ENCODE measurements at places on chromosomes 12 and 14. TPM values are rescaled to one million over a fixed set of nuclear protein-coding genes. Genes with fewer than 3 reads are reported as not detected.

DNA sequence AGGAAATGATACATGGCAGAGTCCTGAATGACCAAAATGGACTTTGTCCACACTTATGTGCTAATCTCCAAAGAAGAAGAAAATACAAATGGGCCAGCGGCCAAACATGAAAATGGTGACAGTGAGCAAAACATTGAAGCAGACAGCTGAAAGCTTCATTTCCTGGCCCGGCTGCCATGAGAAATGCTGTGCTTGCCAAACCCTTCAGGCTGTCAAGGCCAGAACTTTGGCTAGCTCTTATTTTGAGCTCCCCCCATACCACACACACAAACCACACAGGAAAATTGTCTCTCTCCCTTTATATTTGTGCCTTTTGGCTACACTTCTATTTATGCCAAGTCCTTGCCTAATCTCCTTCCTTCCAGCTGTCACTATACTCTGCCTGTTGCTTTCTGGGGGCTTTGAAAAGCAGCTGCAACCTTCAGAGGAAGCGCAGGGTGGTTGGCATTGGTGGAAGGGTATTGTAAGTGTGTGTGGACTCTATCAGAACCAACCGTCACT lies 323.8 kb downstream of the RAD51B start:
- DNase-seq: peak; percentile 47

- peak; percentile 44 for DNase-seq
Measured at GRCh38 chr12:105590571-105590970, 260.1 kb downstream of the C12orf75 start.

DNA sequence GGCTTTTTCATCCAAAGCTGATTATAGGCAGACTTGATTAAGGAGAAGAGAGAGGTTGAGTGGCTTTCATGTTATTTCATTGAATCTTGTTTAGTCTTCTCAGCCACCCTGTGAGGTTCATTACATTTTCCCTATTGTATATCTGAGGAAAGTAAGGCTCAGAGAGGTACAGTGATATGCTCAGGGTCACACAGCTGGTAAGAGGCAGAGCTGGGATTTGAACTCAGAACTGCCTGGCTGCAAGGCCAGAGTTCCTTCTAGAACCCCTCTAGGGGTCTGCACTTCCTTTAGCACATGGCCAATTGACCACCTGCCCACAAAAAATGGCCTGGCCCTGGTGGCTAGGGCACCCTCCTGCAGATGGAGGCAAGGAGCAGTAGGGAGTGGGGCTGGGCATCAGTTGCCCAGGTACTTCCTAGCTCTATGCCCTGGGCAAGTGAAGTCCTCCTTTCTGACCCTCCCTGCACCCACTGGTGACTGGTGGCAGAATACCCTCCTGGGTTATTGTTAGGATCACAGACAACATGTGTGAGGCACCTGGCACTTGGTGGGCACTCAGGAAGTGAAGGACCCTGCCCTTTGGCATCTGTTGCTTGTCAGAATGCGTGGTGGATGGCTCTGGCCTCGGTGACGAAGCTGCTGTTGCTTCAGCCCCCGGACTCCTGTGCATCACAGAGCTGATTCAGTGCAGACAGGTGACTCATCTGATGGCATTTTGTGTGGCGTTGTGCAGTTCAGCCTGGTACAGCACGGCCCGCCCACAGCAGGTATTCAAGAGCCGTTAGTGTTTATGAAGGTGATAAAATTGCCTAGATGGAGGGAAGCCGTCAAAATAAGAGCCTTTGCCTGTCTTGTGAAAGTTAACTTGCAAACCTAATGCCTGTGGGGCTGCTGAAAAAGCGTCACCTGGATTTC lies 115.8 kb downstream of the SLC25A47 start:
- DNase-seq: peak; percentile 74

GRCh38 chr14:20988717-20989470 lies 886 bp upstream of the METTL17 start:
- no peak for DNase-seq

The CPNE6 gene
- total RNA-seq: not detected

GRCh38 chr12:24705741-24706358 lies 243.1 kb downstream of the BCAT1 start:
- peak; percentile 28 for DNase-seq

GRCh38 chr12:55861396-55861795 lies 18.7 kb upstream of the MMP19 start:
- DNase-seq: no peak

The BTBD6 gene
- total RNA-seq: 42.7 TPM

DNA sequence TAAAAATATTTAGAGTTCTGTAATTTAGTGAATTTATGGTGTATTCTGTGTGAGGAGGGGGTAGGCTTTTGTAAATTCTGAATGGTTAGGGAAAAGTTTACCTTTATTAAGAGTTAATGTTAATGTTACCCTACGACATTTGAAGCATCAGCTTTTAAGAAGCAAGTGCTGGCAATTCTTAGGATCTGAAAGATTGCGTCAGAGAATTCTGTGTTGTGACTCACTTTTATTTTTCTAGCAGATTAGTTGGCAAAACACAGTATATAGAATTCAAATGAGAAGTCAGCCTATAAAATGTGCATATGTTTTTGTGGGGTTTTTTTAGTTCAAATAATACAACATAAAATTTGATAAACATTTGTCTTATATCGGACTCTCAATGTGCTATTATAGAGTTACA lies 97.6 kb downstream of the RAD52 start:
- peak; percentile 83 for DNase-seq

The SERPINA1 gene
- not detected for total RNA-seq

The DCN gene
- total RNA-seq: 125 TPM

DNA sequence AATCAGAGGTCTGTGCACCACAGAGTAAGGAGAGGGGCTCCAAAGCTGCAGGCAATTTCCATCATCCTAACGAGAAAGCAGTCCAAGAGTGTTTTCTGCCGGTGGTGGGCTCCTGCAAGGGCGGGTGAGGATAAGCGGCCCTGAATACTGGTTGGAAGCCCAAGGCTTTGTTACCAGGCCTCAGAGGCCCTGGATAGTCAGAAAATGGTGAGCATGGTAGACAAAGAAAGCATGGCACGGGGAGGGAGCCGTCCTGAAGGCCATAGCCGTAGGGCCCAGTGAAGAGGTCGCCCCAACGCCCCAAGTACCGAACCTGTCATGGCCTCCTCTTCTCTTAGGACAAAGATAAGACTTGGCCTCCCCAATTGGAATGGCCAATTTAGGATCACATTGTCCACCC lies 306.6 kb upstream of the FKBP4 start:
- DNase-seq: no peak

- peak; percentile 79 for DNase-seq
Measured at GRCh38 chr12:93419388-93420034, 22.2 kb downstream of the UBE2N start.

GRCh38 chr14:63308723-63309317 lies 9.9 kb downstream of the GPHB5 start:
- peak; percentile 5 for DNase-seq

GRCh38 chr12:54216797-54217661 lies 28.2 kb upstream of the SMUG1 start:
- peak; percentile 80 for DNase-seq

- DNase-seq: no peak
Measured at GRCh38 chr14:104239861-104240301, 101.5 kb downstream of the KIF26A start.

Measured in fibroblast of villous mesenchyme (primary cell).